ENCODE measurements at places on chromosomes 11 and 22.

- DNase-seq, result no peak
These were observed 8.3 kb downstream of the RELT start for GRCh38 chr11:73384531-73384871.

- no peak for DNase-seq
These were observed 77.1 kb upstream of the EIF3D start for GRCh38 chr22:36606114-36606513.

DNA sequence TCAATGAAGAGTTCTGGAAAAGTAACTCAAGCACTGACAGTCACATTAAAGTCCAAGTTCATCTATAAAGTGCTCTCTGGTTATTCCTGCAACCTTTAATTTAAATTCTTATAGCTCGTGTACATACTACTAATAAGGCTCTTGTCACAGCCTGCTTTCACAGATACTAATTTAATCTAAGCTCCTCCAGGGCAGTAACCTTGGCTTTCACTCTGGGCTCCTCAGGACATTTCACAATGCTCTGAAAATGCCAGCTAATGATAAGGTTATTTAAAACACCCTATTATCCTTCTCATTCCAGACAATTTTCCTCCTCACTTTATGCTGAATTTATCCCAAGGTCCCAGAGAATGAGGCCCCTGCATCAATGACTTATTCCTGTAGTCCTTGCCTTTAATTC, 242.7 kb upstream of the CCDC90B start:
- DNase-seq, result no peak

DNA sequence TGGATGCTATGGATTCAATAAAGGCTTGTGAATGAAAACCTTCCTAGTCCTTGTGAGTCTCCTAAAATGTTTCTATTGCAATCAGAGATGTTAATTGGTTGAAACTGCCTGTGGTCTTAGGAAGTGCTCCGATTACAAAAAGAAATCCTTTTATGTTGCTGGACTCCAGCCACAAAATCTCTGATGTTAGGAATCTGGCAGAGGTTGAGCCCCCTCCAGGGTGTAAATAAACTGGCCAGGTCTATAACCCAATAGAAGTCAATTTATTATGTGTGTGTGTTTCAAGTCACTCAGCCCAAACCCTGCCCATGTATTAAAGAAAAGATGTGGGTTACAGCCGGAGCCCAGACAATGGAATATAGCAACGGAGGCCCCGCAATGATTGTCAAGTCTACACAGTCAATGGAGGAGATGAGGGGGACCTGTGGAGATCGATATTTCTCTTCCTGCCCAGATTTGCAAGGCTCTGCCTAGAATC, 218.1 kb upstream of the SORL1-AS1 start:
- no peak for DNase-seq

DNA sequence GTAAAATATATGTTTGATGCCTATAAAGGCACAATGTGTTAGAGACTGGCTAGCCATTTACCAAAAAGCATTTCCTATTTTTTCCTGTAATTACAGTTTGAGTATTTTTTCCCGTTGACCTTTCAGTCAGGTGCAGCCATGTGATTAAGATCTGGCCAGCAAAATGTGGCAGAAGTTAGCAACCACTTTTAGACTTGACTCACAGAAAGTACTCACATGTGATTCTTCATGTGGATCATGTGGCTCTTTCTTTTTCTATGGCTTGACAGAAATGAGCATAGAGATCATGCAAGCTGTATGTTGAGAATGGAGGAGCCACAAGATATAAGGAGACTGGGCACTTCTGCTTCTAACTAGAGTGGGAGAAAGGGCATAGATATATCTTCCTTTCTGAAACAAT, 27.3 kb upstream of the RAB38 start:
- DNase-seq, result no peak

- no peak for DNase-seq
These were observed 52.4 kb downstream of the CHRDL2 start for GRCh38 chr11:74678591-74679512.

DNA sequence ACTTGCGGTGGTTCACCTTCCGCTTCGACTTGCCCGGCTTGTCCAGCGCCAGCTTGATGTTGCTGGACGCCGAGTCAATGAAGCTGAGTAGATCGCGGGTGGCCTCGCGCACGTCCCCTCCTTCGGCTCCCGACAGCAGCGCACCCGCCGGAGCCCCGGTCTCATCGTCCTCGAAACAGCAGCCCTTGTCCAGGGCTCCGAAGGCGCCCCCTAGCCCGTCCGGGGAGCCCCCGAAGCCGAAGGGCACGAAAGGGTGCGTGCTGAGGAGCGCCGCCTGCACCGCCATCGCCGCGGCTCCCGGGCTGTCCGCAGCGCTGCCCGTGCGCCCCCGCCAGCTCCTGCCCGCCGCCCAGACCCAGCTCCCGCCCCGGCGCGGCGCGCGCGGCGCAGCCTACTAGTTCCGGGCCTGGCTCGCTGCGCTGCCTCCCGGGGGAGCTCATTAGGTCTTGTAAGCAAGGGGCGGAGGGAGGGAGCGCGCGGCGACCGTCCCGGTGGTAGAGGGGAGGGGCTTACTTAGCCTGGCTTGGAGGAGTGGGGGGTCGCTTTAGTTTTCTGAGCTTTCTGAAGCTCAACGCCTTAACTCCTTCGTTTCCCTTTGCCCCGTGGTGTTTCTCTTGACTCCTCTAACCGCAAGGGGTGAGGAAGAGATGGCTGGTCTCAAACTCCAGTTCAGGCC, at the start of gene FAM181B:
Gene FAM181B (minus strand): TSS at position 421 of the 676 bp plus-strand sequence. CDS start 135 bp downstream, at position 286.
- no peak for DNase-seq

DNA sequence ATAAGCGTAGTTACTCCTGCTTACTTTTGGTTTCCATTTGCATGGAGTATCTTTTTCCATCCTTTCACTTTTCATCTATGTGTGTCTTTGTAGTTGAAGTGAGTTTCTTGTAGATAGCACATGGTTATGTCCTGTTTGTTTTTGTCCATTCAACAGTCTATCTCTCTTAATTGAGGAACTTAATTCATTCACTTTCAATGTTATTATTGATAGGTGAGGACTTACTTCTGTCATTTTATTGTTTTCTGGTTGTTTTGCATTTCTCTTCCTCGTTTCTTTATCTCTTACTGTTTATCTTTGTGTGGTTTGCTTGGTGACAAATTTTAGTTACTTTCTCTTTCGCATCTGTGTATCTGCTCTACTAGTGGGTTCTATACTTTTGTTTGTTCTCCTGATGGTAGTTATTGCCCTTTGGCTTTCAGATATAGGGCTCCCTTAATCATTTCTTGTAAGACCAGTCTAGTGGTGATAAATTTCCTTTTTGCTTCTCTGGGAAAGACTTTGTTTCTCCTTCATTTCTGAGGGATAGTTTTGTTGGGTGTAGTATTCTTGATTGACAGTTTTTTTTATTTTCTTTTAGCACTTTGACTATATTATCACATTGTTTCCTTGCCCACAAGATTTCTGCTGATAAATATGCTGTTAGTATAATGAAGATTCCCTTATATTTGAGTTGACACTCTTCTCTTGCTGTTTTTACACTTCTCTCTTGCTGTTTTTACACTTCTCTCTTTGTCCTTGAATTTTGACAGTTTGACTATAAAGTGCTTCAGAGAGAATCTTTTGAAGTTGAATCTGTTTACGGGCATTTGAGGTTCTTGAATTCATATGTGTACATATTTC, 9.0 kb upstream of the RAG1 start:
- no peak for DNase-seq

DNA sequence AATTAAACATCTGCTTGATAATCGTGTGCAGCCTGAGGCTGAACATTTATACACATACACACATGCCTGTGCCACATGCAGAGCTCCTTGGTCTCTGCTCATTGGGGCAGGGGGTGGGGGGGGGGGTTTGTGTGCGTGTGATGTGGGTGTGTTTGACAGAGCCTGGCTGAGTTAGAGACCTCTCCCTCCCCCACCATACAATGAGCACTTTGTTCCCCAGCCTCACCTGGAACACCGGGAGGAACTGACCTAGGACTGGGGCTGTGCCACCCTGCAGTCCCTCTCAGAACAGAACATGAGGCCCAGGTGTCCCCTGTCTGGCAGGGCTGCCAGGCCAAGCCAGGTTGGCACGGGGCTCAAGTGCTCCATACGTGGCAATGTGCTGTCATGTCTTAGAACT, 96.6 kb downstream of the TP53I11 start:
- no peak for DNase-seq

DNA sequence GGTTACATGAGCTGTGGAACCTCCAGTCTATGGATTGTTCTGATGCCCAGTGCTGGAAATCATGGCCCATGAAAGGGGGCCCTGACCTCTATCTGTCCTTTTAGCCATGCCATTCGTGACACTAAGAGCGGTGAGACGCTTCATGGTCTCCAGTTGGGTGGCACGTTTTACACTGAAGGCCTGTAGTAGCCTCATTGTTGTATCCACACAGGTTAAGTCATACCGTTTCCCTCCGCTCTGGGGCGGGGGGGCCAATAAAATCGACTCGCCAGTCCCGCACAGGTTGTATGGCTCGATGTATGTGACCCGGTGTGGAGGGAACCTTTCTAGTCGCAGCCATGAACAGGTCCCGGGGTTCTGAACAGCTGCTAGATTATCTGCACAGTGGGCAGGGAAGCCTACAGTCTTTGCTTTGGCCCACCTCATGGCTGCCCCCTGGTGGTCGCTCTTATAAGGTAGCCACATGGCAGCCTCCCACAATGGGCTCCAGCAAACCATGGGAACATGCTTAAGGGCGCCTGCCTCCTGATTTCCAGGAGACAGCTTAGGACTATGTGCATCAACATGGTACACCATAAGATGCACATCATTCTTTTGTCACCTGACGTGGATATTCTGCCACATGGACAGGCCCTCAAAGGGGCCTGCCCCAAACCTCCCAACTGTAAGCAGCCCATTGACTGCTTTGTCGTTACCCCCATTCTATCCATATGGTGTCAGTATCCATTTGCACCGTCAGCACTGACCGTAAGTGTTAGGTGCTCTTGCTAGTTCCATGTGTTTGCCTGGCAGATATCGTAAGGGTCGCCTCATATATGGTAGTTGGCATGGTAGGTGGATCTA, 19.7 kb upstream of the APOL3 start:
- DNase-seq, result peak; percentile 83

DNA sequence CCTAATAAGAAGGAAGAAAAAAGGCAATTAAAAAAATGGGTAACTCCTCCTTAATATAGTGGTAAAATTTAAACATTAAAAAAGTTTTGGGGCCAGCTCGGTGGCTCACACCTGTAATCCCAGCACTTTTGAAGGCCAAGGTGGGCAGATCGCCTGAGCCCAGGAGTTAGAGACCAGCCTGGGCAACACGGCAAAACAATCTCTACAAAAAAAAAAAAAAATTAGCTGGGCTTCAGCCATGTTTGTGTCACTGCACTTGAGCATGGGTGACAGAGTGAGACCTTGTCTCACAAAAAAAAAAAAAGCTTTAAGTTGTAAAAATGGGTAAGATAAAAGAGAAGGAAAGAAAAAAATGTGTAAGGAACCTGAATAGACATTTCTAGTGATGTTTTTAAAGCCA, 11.3 kb upstream of the FBXO3 start:
- DNase-seq, result no peak

GRCh38 chr11:34655335-34656008, 34.6 kb downstream of the EHF start:
- DNase-seq, result no peak

DNA sequence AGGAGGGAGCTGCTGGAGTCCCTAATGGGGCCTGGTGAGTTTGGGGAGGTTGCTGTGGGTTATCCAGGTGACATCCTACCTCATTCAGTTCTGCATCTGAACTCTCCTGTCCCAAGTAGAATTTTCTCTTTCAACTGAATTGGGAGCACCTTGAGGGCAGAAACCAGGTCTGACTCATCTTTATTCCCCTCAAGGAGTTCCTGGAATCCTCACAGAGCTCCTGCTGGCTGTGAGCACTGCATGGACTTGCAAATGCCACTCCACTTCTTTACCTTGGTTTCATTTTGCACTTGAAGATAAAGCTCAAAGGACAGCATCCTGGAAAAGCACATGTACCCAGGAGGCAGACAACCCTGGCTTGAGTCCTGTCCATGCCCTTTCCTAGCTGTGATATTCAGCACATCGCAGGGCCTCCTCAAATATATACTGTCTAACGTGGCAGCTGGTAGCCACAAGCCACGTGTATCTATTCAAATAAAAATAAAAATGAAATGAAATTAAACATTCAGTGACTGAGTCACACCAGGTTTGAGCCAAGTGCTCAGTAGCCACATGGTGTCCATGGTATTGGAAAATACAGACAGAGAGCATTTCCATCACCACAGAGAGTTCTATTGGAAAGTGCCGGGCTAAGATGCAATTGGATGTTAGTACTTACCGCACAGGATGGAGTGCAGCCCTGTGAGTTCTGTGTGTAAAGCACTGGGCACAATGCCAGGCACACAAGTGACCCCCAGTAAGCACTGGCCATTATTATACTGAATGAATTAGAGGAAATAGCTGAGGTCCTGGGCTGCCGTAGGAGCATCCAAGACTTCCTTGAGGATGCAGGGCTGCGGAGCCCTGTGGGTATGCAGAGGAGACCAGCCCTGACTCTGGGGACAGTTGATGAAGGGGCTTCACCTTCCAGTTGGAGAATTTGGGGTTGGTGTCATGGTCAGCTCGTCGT, 149.0 kb downstream of the PKNOX2 start:
- DNase-seq, result no peak
